Activated CD8-positive, alpha-beta memory T cell treated with anti-CD3 and anti-CD28 coated beads, Interleukin-2, amount 50 U/mL, for 48 hours (primary cell): ENCODE measurements at places on chromosomes 6 and 20.

DNA sequence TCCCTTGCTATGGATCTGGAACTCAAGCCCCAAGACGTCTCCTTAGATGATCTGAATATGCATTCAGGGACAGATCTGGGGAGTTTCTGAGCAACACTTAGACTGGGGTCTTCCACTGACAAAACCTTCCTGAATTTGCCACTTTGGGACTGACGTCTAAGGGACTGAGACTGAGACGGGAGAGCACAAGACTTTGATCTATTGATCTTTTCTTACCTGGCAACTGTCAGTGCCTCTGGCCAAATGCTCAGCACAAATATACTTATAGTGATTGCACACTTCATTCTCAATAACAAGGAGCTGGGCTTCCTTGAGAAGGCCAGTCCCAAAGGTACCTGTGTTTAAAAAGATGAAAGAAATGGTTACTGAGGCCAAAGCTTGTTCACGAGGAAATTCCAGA lies 131.8 kb downstream of the LPA start:
- DNase-seq: no peak

GRCh38 chr6:48735846-48736245 lies 624.8 kb upstream of the PTCHD4 start:
- DNase-seq: no peak

- no peak for DNase-seq
Measured at GRCh38 chr6:42962502-42963178, 2.1 kb downstream of the GNMT start.

DNA sequence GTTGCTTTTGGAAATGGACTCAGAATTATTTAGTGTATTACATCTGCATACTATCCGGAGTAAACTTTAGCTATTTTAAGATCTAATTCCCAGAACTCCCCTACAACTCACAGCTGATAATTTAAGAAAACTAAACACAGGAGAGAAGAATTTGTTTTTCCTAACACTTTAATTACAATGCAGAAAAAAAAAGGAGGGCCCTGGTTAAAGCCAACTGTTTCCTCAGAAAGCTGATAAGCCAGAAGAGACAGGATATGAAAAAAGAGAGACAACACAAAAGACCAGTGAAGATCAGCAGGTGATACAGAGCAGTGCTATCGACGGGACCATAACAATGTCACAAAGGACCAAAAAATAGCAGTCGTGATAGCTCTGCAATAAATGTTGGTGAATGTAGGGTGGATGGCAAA lies 5.8 kb downstream of the IFNGR1 start:
- no peak for DNase-seq

DNA sequence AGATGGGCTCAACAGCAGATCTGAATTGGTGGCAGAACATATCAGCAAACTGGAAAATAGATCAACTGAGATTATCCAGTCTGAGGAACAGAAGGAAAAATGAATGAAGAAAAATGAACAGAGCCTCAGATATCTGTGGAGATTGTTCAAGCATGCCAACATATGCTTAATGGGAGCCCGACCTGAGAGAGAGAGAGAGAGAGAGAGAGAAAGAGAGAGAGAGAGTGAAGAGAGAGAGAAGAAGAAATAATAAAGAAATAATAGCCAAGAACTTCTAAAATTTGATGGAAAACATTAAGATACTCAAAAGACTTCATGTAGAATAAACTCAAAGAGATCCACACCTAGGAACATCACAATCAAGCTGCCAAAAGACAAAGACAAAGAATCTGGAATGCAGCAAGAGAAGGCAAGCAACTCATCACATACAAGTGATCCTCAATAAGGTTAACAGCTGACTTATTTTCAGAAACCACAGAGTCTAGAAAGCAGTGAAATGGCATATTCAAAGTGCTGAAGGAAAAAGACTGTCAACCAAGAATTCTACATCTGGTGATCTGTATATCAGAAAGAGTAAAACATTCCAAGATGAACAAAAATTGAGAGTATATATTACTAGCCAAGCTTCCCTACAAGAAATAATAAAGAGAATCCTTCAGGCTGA lies 97.2 kb downstream of the MYLK4 start:
- DNase-seq: no peak

- no peak for DNase-seq
Measured at GRCh38 chr6:44211284-44211683, 5.4 kb upstream of the MYMX start.

DNA sequence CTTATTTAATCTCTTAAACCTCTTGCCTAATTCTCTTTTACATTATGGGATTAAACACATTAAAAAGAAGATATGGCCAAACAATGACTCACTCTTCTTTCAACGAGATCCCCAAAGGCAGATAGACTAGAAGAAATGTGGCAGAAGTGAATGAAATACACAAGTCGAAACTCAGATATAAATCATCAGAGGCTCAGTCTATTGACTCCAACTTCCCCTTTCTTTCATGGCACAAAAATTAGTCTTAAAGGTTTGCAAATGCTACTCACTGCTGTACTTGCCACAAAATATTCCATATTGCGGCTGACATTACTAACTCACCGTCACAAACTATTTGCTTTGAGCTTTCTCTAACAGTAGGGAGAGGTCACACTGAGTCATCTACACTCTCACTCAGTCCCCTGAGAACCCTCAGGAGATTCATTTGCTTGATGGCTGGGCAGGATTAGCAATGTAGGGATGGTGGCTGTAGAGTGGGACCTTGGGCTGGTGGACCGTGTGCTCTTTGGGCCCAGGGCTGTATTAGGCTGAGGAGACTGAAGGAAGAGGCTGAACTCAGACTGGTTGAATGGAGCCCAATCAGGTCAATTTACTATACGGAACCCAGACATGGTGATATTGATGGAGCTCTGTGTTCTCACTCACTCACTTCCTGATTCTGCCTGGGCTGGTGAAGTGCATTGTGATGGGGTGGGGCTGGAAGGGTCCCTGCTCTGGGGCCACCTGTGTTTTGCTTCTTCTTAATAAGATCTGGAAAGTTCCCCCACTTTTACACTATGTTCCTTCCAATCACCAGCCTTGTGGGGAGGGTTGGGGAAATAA lies 42.8 kb upstream of the UBR2 start:
- no peak for DNase-seq
